ENCODE measurements at places on chromosomes 2 and 18.

GRCh38 chr18:45252474-45252873, 362.8 kb upstream of the SLC14A2 start:
- DNase-seq = no peak

- no peak for DNase-seq
Observed at GRCh38 chr2:232697807-232698110, 628 bp downstream of the GIGYF2 start.

- peak; percentile 61 for DNase-seq
Observed at GRCh38 chr2:230691005-230691647, 21.5 kb upstream of the CAB39 start.

DNA sequence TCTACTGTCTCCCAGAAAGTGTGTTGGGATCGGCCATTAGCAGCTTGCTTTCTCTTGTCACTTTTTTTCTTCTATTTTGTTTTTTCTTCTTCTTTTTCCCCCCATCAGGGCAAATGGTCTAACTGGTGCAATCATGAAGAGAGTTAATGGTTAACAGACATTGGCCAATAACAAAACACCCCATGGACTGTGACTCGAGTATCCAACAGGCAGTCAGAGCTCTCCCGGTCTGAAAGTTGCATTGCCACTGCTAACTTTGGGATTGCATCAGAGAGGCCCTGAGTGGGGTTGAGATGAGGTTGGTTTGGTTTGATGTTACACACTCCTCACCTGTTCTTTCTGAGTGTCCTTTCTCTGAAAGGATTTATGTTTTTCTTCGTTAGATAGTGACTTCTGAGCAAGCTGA, 12.9 kb upstream of the SNORC start:
- DNase-seq = peak; percentile 30

- no peak for DNase-seq
Observed at GRCh38 chr2:197416268-197416667, 18.6 kb downstream of the SF3B1 start.

- DNase-seq = peak; percentile 66
Observed at GRCh38 chr2:211144078-211144477, 587.7 kb downstream of the CPS1 start.

DNA sequence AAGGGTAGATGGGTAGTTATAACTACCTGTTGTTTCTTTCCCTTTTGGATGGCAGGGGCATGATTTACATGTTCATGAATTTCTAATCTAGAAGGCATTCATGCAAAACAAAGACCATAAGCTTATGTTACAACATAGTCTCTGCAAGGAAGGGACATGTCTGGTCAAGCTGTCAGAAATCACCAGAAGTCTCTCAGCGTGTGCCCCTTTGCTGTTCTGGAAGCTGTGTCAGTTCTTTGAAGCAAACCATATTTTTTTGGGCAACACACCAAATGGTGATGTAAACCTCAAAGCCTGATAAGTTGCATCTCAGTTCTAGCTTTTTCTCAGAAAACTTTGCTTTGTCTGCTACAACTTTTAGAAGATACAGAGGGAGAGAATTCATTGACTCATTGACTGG, 173.5 kb upstream of the CTAGE1 start:
- DNase-seq = no peak

DNA sequence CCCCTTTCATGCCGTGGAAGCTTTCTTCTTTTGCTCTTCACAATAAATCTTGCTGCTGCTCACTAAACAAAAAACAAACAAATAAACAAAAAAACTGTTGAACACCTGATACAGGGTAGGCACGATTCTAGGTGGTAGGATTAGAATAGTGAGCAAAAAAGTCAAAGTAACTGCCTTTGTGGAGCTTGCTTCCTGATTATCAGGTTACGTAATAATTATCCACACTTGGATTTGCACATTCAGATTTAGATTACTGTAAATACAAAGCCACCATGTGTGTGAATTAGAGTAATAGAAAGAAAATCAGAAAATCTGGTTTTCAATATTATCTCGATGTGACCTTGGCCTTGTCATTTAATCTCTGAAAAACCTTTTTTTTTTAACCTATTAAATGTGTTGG, 307.1 kb downstream of the NRXN1 start:
- no peak for DNase-seq

DNA sequence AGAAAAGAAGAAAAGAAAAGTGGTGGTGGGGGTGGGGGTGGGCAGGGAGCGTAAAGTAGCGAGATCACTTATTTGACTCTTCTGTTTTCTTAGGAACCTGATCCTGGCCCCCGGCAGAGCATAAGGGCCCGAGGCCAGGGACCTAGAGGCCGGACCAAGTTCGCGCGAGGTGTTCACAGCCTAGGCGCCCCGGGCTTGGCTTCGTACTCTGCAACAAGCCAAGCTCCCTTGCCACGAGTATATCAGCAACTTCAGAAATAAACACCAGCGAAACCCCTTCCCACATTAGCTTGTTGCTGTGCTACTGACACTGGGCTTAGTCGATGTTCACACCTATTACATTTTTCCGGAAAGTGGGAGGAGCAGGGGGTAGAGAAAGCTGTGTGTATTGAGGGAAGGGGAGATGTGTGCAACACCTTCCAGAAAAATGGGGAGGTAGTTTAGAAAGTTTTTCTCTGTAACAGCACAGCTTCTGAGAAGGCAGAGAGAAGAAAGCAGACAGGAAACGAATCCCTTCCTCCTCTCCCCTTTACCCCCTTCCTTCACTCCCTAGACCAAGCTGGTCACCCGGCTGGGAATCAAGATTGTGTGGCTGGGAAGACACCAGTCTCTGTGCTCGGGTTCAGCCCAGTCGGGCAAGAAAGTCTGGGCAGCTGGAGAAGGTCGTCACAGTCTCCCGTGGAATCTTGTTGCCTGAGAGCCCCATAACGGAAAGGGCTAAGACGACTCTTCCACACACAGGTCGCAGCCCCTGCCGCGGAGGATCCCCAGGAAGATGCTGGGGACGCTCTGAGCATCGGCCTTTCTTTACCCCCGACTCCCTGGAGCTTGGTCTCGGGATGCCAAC, 12.0 kb upstream of the SATB2 start:
- DNase-seq = no peak

GRCh38 chr2:43032213-43033015, 194.0 kb downstream of the ZFP36L2 start:
- peak; percentile 43 for DNase-seq

GRCh38 chr18:73979742-73980141, 167.9 kb downstream of the FBXO15 start:
- peak; percentile 72 for DNase-seq

GRCh38 chr2:105541189-105542050, 142.6 kb upstream of the FHL2 start:
- DNase-seq = no peak

GRCh38 chr18:8229787-8230186, 379.4 kb upstream of the RAB12 start:
- DNase-seq = no peak

GRCh38 chr2:206981739-206982340, 42.5 kb downstream of the CPO start:
- DNase-seq = peak; percentile 87

GRCh38 chr18:77065221-77065981, 67.2 kb downstream of the MBP start:
- DNase-seq = peak; percentile 95

DNA sequence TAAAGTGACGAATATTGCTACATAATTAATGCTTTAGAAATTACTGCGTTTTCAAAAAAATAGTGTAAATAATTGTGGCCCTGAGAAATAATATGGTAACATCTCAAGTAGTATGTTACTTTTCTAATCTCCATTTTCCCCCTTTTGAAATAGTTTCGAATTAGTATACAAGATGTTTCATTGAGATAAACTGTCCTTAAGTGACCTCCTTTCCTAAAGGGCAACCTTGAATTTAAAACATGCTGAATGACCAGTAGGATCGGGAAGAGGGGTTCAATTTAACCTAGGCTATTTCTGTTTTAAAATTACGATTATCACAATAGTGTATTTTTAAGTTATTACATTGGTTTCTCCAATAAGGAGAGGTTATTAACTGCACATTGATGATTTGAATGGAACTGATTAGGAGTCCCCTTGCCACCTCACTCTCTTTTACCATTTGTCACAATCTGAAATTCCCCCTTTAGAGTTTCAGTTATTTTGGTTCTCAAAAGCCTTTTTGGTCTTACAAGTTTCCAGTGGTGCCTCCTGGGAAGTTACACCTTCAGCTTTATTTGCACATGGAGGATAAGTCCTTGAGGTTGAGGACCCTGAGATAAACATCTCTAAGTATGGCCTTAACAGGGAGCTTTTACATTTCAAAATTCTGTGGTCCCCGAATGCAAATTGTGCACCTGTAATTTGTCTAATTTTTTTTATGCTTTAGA, 2.3 kb downstream of the ACTR3 start:
- DNase-seq = no peak

- DNase-seq = peak; percentile 75
Observed at GRCh38 chr2:98568161-98568956, 40.0 kb downstream of the COA5 start.

- DNase-seq = no peak
Observed at GRCh38 chr2:67812682-67813081, 250.1 kb downstream of the C1D start.

- no peak for DNase-seq
Observed at GRCh38 chr2:210170196-210170445, 1.1 kb downstream of the KANSL1L start.

GRCh38 chr2:196528486-196529223, 110.9 kb upstream of the CCDC150 start:
- DNase-seq = peak; percentile 28

DNA sequence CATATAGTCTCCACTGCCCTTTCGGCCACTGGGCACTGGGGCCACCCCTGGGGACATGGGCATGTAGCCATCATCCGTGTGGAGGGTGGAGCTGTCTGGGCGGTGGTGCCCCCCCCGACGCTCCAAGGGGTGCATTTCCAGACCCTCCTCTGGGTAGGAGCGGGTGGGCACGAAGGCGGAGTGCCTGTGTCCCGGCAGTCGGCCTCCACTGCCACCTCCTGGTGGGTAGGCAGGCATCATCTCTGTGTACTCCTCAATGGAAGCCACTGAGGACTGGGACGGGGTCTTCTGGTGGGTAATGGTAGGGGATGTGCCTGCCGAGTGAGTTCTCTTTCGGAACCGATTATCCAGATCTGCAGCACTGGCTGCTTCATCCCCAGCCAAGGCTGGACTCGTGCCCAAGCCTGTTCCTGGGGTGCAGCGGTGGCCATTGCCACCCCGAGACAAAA, 2.8 kb downstream of the IRS1 start:
- peak; percentile 79 for DNase-seq

DNA sequence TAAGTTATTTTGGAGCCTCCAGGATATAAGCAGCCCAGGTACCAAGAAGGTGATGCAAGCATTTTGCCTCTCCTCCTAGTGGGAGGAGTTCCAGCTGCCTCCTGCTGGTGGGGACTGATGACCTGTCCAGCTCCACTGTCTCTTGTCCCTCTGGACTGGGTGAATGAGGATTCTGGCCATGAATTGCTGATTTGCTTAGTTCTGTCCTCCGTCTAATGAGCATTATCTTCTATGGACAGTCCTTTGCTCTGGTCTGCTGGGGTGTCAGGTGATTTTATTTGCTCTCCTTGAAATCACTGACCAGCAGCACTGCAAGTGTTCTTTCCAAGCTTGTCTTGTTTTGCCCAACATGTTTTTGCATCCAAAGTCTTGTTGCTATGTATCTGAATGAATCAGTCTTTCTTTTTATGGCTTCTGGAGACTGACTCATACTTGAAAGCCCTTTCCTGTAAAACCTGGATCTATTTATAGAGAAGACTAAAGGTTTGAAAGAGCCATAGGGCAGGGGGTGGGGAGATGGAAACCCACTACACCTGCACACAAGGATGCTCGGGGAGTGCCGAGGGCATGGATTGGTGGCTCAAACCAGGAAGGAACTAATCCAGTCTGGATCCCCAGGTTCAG, 40.5 kb upstream of the EFHD1 start:
- DNase-seq = peak; percentile 93

- no peak for DNase-seq
Observed at GRCh38 chr2:184078496-184078895, 519.8 kb upstream of the ZNF804A start.

DNA sequence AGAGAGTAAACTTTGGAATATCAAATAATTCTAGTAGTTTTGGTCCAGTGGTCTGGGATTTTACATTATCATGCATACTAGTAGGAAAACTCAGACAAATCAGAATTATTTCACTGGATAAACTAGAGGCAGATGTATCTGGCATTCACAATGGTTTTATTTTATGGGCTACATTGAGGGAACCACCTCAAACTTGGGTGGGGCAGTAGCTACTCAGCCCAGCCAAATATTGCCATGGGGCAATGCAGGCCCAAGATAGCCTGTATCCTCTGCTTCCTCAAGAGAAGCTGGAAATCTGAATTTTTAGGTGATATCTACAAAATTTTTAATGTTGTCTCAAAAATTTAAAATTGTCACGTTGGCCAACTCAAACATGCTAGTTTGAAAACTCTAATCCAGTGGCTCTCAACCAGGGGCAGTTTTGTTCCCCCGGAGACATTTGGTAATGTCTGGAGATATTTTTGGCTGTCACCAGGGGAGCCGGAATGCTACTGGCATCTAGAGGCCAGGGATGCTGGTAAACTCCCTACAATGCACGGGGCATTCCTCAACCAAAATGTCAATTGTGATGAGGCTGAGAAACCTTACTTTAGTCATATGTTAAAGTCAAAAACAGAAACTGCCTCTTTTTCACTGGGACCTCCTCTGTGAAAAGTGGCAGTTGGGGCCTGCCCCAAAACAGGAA, 172.8 kb upstream of the SPRED2 start:
- no peak for DNase-seq
